ENCODE measurements at places on chromosomes 7 and 10.

- no peak for DNase-seq
Observed at GRCh38 chr7:138926241-138926612, 55.0 kb downstream of the KIAA1549 start.

DNA sequence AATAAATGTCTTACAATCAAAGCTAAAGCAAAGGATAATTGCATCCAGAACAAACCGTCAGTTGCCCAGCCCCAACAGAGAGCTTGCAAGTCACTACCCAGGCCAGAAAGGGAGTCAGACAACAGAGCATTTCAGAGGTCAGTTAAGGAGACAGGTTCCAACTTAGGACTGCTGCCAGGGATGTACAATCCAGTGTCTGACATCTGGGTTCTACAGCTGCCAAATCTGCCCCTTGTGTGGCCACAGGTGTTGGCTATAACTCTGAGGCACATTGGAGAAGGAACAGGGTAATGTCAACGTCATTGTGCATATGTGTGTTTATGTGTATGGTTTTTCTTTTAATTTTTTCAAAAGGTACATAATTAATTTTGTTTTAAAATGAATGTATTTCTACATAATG lies 85.2 kb upstream of the GLCCI1 start:
- DNase-seq, result no peak

- DNase-seq, result no peak
Observed at GRCh38 chr10:69242852-69243212, 22.7 kb downstream of the HKDC1 start.

DNA sequence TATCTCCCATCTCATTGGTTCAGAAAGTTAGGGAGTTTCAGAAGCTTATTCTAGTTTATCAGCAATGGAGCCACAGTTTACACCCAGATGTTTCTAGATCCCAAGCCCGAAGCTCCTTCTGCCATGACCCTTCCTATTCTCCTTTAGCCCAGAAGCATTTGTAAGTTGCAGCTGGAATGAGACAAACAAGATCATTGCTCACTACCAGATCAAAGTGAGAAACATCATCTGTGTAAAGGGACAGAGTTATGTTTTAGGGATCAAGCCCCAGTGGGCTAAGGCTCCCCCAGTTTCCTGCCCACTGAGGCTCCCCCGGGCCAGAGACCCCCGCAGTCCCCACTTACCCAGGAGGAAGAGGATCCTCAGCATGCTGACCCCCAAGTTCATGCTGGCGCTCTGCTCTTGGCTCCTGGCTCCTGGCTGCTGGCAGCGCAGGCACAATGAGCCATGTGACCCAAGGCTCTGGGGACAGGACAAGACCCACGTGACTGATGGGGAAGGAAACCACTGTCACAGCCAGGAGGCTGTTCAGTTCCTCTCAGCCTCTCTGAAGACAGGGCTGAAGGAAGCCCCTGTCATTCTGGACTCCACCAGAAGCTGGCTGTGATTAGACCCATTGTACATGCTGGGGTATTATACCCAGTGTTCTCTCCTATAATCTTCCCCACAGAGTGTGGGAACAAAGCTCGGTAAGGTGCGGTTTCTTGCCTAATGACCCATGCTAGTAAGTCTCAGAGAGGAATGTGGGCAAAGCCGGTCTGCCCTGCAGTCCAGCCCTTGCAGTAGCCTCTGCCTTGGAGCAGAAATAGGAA lies at the start of gene TMEM273:
Gene TMEM273 (minus strand): TSS at position 442 of the 812 bp plus-strand sequence. CDS start 55 bp downstream, at position 387.
- DNase-seq, result no peak

DNA sequence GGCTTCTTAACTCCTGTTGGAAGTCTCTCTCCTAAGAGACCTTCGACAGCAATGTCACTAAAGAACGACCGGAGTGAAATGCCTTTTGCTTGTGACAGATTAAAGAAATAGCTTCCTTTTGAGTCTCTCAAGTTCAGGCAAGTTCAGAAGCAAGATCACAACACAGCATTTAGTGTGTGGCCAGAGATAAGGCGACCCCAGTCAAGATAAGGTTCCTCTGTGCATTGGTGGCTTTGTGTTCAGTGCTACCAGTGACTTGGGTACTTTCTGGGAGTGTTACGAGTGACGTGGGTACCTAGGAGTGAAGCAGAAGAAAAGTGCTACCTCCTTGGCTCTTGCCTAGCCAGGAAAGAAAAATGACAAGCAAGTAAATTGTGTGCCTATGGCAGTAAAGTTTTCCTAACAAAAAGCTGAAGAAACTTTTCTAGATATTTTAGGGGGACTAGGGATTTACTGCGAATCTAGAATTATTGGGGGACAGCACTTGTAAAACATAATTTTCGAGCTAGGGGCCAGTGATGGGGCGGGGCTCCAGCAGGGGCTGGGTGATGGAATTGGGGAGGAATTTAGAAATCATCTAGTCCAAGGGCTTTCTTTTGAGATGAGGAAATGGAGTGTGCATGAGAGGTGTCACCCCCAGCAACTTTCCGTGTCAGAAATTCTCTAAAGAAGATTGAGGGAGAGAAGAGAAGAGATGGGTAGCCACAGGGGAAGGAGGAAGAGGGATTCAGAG lies 191.9 kb upstream of the LYZL2 start:
- no peak for DNase-seq
